D721Med (cell line): ENCODE measurements at places on chromosomes 2 and 18.

- no peak for DNase-seq
Observed at GRCh38 chr18:10164271-10165071, 250.7 kb downstream of the VAPA start.

DNA sequence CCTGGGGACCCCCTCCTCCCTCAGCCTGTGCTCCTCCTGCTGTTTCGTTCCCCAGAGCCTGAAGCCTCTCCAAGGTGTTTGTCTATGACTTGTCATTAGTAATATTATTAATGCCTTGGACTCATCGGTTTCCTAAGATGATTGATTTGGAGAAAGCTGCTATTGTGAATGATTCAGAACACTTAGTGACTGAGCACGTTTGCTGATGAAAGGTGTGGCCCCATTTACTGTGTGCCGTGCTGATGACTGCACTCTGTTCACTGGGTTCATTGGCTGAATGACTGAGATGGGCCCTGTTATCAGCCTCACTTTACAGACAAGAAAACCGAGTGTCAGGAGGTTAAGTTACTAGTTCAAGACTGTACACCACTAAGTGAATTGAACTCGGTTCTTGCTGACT is 111.4 kb downstream of the SPP2 start:
- DNase-seq = no peak

DNA sequence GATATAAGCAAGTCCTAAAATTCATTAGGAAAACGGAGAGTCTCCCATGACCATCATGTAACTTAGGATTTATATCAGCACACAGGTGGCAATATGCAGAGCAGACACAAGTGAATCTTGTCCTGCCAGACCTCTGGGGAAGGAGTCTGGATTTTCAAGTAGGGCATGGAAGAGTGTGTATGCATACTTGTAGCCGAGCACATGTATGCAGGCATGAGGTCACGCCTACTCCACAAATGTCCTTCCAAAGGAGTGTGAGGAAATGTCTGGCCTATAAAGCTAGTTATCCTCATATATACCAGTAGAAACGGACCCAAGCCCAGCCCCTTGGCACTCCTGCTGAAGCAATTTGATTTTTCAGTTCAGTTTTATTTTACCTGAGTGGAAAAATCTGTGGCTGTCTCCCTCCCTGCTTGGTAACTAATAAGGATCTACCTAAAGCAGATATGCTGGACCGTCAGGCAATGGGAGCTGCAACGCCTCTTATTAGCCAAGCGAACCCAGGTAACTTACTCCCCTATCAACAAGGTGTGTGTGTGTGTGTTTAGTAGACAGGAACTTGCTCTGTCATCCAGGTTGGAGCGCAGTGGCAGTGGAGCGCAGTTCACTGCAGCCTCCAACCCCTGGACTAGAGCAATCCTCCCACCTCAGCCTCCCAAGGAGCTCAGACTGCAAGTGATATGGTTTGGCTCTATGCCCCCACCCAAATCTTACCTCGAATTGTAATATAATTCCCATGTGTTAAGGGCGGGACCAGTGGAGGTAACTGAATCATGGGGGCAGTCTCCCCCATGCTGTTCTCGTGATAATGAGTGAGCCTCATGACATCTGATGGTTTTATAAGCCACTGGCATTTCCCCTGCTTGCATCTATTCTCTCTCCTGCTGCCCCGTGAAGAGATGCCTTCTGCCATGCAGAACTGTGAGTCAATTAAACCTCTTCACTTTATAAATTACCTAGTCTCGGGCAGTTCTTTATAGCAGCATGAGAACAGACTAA is 2.8 kb downstream of the STAT1 start:
- DNase-seq = no peak

DNA sequence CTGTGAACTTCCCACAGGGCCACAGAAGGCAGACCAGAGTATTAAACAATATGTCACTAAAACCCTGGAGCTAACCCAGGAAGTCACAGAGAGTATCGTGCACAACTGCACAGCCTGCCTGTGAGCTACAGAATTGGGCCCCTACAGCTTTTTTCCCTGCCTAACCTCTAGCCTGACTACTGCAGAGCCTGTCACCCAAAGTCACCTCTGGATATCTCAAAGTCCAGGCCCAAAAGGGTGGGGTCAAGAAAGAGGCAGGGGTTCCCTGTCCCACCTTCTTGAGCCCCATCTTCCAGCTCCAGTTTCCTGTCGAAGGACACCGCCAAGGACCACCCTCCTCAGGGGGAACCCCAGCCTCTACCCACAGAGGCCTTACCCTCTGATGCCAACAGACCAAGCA is 13.5 kb downstream of the GAD1 start:
- DNase-seq = no peak

GRCh38 chr18:31649978-31650719 is 34.2 kb downstream of the B4GALT6 start:
- no peak for DNase-seq

GRCh38 chr2:154375579-154375931 is 322.9 kb upstream of the KCNJ3 start:
- DNase-seq = no peak

DNA sequence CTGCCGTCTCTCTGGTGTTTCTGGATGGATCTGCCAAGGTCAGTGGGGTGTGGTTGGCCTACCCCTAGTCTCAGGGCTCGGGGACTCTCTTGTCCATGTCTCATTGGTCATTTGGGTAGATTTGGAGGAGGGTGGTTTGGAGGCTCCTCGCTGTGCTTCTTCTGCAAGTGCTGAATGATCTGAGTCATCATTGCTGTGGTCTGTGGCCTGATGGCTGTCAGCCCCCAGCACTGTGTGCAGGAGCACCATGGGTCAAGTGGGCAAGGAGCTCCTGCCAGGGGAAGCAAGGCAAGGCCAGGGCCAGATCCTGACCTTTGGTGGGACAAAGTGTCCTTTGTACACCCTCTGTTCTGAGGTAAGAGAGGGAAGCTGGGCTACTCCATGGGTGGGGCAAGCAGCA is 221.8 kb downstream of the FHOD3 start:
- no peak for DNase-seq

- DNase-seq = no peak
Observed at GRCh38 chr2:70132244-70133126, 45.2 kb downstream of the PCBP1 start.

DNA sequence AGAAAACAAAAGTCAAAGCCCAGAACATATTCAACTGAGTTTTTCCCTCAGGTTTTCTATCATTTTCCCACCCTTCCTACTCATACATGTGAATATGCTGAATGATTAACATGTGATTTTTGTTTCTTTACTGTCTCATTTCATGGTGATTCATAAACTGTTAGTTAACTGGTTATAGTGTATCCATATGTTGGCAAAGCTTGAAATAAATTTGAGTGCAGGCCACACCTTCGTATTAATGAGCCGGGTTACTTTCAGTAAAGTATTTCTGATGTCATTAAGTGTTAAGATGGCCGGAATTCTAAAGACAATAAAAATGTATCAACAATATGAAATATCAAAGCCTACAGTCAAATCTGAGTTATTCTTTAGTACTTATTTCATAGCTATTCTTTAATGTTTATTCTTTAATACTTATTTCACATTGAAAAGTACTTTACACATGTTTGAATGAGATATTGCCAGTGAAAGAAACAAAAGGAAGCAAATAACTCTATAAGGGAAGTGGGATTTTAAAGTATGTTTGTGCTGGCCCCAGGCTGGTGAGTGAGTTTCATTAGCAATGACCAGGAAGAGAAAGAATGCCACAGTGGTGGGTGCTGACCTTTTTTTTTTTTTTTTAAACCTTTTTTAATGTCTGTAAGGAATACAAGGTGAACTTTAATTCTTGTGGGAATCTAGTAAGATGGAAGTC is 178.6 kb downstream of the NEDD4L start:
- DNase-seq = no peak

- no peak for DNase-seq
Observed at GRCh38 chr2:128037649-128038048, 9.8 kb upstream of the SAP130 start.

GRCh38 chr2:167492486-167492885 is 604.2 kb downstream of the XIRP2 start:
- DNase-seq = no peak

DNA sequence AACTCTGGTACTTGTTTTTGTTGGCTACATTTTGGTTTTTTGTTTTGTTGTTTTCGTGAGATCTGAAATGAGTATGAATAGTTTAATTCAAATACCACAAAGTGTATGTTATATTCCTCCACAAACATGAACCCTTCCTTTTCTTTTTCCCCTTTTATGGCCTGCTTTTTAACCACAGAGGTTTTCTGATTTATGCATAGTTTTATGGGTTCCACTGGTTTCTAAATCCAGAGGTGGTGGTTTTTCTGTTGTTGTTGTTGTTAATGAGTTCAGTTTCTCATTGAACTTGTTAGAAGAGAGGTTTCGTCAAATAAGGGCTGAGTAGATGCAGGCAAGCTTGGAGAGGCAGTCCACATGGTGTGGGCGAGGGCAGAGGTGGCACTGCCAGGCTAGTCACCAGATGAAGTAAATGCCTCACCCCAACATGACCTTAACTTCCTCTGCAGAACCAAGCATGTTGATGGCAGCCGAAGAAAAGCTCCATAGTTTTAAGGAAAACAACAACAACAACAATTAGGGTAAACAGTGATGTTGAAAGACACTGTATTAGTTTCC is 72.5 kb downstream of the RIF1 start:
- no peak for DNase-seq

GRCh38 chr2:223781560-223781959 is 55.8 kb downstream of the AP1S3 start:
- no peak for DNase-seq

- no peak for DNase-seq
Observed at GRCh38 chr2:119295688-119296375, 70.8 kb downstream of the C2orf76 start.

- no peak for DNase-seq
Observed at GRCh38 chr2:68434981-68435380, 32.1 kb downstream of the FBXO48 start.

GRCh38 chr18:10387399-10387798 is 67.0 kb upstream of the APCDD1 start:
- no peak for DNase-seq

DNA sequence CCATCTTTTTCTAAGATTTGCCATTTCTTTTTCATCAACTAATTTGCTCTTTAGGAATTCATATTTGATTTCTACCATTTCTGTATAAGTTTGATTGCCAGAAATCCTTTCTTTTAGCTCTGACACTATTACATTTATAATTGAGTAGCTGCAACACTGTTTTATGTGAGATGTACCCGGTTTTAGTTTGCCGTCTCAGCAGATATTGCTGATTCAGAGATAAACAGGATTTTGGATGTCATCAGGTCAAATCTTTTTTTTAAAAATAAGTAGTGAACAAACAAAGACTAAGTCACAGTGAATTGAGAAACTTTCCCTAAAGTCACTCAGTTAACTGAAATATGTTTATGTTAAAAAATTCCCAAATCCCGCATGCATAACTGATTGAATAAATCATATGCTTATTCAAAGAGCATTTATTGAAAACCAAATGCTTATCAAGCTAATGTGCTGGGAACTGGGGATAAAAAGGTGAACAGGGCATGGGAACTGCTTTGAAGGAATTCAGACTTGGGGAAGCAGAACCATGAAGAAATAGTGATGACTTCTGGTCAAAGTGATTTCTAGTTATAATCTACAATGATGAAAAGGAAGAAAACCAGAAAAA is 19.5 kb upstream of the CCDC102B start:
- DNase-seq = no peak

- no peak for DNase-seq
Observed at GRCh38 chr2:216372761-216373291, 543 bp upstream of the MARCHF4 start.

DNA sequence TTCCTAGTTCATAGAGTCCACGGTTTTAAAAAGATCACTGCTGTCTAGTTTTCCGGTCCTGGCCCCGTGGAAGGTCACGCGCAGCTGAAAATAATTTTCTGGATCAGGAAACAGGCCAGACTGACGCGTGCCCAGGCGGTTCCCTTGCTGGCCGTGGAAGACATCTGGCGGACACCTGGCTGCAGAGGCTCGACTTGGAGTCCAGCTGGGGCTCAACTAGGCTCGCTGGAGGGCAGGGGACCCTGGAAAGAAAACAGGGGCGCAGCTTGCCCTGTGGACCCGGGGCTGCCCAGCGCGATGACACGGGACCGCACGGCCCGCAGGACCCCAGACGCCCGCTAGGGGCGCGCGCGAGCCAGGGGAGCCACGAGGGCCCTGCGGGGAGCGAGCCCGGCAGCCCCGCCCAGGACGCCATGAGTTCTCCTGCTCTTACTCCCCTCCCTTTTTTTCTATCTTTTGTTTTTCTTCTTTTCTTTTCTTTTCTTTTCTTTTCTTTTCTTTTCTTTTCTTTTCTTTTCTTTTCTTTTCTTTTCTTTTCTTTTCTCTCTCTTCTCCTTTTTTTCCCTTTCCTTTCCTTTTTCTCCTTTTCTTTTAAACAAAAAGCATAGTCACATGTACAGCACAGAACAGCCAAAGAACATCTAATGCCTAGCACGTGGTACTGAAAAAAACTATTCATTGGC is 43.2 kb upstream of the UBE2F start:
- DNase-seq = no peak

DNA sequence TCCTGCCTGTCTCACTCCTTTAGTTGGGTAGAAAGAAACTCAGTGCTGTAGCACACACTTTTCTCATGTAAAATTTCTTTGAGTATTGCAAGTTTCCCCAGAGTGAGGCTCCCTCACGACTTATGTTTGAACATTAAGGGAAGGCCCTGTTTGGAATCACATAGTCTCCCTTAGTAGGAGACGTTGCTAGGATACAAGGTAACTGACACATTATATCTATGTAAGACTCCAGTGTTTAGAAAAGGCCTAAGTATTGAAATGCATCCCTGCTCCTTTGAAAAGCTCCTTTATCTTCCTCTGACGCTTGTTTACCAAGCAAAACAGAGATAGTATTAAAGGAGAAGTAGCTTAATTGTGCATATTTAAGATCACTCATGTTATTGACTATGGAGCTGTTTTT is 248.2 kb downstream of the PHLPP1 start:
- no peak for DNase-seq

DNA sequence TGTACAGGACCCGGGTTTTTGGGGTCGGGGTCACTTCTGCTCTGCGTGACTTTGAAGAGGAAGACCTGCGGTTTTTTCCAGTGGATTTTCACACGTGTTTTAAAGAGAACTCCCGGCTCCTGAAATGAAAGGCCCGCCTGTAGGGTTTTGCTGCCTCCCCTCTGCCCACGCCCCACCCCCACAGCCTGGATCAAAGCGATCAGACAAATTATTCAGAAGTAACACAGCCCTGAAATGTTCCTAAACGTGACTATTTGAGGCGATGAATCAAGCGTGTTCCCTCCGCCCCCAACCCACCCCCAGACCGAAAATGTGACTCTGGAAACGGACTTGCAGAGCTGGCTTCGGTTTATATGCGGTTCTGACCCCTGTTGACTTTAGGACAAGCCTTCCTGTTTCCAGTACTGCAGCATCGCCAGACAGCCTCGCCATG is 28.7 kb upstream of the SMIM21 start:
- no peak for DNase-seq

- no peak for DNase-seq
Observed at GRCh38 chr2:5982903-5983265, 290.7 kb downstream of the SOX11 start.

GRCh38 chr2:9773903-9774239 is 69.4 kb upstream of the TAF1B start:
- DNase-seq = no peak

- DNase-seq = no peak
Observed at GRCh38 chr18:21112543-21113105, 1.0 kb upstream of the ROCK1 start.
